AG10803 (cell line): ENCODE measurements at places on chromosomes 2 and 18.
A peak's percentile ranks its signal among the peaks of the same experiment; 100 is the strongest.

- peak; percentile 9 for DNase-seq
Observed at GRCh38 chr2:191777351-191777750, 69.5 kb downstream of the CAVIN2 start.

- DNase-seq: no peak
Observed at GRCh38 chr2:61158356-61158955, 3.5 kb upstream of the C2orf74 start.

- no peak for DNase-seq
Observed at GRCh38 chr2:206083602-206084438, 2.2 kb downstream of the INO80D start.

DNA sequence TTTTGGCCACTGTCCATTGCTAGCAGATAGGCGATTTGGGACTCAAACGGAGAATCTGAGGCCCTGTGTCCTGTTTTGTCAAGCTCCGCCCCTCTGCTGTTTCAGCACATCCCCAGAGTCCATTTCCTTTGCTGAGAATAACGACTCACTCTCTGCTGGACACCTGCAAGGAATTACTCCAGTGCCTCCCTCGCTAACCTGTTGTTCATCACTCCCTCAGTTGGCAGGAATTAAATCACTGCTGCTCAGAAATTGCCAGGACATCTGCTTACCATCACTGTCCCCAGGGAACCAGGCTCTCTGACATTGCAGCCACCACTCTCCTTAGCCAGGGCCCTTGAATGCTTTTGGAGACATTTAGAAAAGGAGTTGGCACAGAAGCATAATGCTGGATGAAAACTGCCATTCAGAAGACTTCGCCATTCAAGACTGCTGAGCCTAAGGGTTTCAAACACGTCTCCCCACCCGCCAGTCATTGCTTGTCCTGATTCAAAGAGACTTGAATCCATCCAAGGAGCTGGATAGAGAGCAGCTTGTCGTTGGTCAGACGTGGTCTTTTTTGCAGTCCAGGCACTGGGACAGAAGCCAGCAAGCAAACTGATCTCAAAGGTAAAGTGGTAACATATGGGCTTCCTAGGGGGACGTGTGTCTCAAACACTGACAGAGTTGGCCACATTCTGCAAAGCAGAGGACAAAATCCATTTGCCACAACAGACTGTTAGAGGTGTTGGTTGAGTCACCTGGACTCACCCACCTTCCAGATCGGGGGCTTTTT lies 155.3 kb downstream of the UXS1 start:
- DNase-seq: no peak

DNA sequence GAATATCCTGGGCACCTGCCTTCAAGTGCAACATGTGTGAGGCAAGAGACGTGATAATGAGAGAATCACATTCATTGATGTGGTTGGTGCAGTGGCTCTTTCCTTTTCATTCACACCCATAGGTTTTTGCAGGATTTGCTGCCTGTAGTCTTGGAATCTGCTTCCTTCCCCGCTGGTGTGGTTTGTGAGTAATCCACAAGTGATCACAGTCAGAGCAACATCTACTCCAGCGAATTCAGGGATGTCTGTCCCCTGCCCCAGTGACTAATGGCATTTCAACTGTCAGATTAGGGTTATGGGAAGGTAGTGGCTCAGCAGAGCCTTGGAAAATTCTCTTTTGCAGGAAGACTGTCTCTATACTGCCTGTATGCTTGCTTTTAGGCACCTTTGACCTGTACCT lies 225.5 kb upstream of the RBMS1 start:
- peak; percentile 65 for DNase-seq

- DNase-seq: no peak
Observed at GRCh38 chr2:118177884-118178283, 89.6 kb downstream of the INSIG2 start.

DNA sequence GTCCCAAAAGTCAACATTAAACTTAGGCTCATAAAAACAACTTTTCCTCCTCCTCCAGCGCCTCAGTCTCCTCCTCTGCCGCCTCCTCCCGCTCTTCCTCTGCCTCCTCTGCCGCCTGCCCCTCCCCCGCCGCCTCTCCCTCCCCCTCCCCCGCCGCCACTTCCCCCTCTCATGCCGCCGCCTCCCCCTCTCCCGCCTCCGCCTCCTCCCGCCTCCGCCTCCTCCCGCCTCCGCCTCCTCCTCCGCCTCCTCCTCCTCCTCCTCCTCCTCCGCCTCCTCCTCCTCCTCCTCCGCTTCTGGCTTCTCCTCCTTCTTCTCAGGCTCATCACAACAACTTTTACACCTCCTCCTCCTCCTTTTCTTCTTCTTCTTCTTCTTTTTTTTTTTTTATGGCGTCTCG lies 599.9 kb downstream of the TMEM182 start:
- no peak for DNase-seq
